ENCODE measurements at places on chromosomes 6 and 20.

DNA sequence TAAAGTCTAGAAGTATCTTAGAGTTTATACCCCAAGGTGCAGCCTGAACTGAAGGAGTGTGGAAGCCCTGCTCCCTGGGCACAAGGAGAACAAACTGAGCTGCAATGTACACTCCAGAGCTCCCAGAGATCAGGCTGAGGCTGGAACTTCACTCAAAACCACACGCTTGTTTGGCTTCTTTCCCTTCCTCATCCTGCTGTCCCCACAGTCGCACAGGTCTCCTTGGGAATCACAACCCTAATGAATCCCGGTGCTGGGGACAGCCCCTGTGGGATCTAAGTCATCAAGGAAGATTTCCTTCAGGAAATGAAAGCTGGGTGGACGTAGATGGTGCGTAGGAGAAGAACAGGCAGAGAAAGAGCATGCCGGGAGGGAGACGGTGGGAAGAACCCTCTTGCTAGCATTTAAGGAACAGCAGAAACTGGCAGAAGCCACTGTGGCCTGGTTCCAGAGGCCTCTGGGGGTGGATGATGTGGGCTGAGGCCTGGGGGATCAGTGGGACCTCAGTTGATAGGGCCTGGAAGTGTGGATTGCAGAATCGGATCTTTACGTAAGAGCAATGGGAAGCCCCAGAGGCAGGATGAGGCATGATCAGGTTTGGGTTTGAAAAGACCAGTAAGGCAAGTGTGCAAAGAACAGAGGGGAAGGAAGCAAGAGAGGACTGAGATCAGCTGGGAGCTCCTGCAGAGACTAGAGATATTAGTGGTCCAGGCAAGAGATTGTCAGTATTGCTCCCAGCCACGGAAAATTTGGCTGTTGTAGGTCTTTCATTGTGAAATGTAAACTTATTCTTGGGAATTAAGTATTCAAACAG is 21.4 kb downstream of the CYP24A1 start:
- DNase-seq, result no peak

- no peak for DNase-seq
Measured at GRCh38 chr6:27241443-27241842, 6.1 kb upstream of the PRSS16 start.

DNA sequence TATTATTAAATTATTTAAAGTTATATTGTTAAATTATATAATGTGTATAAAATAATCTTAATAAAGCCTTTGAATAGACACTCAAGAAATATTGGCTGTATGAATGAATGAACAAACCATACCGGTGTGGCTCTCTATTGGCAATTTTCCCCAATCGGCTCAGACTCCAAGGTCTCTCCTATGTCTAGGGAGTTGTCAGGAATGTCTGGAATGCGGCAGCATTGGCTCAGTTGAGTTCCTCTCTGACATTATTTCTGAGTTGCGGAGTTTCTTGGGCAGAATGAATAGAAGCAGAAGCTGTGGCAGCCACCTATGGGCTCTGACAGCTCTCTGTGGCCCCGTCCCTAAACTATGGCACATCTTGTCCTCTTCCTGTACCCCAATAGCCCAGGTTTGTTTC is 111.0 kb downstream of the SOBP start:
- DNase-seq, result peak; percentile 76

GRCh38 chr6:158131926-158132325 is 36.1 kb downstream of the SERAC1 start:
- peak; percentile 3 for DNase-seq

GRCh38 chr6:95364016-95364604 is 213.2 kb upstream of the MANEA start:
- DNase-seq, result no peak

DNA sequence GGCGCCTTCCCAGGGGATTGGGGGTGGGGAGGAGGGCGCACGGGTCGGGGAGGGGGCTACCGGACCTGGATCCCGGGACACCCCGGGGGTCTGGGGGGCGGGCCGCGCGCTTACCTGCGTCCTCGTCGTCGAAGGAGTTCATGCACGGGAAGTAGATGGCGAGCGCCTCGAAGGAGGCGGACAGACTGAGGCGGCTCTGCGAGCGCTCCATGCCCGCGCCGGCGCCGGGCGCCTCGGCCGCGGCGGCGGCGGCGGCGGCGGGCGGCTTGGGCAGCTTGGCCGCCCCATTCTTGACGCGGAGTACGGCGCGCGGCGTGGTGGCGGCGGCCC is 320 bp downstream of the RIMS4 start:
- DNase-seq, result no peak

DNA sequence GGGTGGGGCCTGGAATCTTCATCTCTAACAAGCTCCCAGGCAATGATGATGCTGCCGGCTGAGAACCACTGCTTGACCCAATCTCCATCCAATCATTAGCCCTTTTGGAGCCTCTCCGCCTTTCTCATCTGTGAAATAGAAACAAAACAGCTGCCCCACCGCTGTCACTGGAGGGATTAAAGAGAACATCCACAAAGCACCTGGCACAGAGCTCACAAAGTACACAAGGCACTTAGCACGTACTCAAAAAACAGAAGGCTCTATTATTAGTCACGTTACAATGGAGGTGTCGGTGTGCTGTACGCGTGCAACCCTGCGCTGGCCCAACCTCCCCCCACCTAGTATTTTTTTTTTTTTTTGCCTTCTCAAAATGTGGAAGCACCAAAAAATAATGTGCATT is 213.5 kb upstream of the ARID1B start:
- no peak for DNase-seq

DNA sequence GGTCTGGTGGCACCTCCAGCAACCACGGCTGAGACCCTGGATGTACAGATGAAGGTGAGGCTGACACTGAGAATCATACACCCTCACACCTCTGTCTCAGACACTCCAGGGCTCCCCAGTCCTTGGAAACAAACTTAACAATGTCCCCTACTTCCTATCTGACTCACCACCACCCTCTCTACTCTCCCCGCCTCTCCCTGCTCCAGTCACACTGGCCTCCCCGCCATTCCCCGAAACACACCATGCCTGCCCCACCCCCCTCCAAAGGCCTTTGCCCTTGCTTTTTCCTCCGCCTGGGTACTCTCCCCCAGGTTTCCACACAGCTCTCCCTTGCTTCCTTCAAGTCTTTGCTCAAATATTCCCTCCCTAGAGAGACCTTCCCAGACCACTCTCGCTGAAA is 16.3 kb downstream of the BPI start:
- no peak for DNase-seq

DNA sequence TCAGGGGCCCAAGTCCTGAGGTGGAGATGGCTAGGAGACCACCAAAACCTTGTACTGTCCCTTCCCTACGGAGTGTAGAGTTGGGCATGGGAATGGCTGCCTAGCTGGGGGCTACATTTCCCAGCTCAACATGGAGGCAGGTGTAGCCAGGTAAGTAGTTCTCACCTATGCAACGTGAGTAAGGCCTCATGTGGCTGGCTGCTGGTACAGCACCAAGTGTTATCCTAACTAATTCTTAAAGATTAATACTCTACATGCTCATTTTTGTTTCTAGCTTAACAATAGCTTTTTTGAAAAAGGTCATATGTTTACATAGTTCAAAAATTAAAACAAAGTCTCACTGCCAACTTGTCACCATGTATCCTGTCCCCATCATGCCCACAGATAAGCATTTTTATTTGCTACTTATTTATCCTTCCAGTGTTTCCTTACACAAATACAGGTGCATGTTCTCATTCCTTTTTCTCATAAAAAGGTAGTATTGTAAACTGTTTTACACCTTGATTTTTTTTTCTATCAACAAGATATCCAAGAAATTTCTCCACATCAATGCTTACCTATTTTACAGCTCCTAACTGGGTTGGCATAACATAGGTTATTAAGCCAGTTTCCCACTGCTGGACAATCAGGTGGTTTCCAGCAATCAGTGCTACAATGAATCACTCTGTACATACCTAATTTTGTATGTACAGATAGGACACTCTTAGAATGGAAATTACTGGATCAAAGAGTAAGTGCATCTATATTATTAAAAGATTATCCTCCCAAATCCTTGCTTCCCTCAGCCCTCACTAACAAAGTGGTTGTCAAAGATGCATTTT is 25.5 kb downstream of the ABHD12 start:
- no peak for DNase-seq

DNA sequence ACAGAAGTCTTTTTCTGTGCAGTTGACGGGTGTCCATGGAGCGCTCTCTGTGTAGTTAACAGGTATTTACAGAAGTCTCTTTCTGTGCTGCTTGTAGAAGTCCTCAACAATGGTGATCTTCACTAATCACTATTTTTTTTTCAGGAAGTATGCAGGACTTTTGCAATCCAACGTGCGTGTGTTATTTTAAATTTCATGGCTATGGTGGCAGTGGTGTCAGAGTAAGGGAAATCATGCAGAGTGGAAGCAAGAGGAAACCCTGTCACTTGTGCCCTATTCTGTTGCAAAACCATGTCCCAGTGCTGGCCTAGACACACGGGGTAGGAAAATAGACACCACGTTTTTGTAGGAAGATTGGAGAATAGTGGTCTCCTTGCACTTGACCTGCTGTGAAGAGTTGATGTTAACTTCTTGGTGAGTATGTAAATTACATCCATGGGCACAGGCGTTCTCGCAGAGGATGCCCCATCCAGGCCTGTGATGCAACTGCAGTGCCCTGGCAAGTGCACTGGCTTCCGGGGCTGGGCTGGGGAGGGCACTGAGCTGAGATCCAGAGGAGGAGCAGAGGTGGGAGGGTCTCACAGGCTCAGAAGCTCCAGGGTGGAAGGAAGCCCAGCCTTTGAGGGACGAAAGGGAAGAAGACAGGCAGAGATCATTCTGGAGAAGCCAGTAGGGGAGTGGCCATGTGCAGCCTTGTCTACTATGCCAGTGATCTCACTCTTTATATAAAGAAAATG is 146.5 kb downstream of the SYCP2 start:
- DNase-seq, result no peak

GRCh38 chr20:37342231-37343177 is 3.4 kb upstream of the SRC start:
- DNase-seq, result no peak

- no peak for DNase-seq
Measured at GRCh38 chr20:17650301-17651128, 31.5 kb downstream of the RRBP1 start.

DNA sequence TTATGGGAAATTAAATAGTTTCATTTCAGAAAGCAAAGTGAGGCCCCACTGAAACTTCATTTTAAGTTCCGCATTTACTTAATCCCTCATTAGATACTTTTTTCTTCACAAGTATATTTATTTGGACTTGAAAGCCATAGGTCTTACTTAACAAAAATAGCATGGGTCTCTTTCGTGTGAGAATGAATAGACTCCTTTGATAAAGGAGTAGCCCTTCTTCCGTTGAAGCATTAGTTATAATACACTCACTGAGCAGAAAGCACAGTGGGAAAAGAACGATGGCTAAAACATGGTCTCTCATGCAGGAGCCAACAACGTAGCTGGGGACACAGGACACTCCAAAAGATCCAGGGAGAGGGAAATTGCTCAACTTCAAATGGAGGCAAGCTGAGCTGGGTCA is 130.4 kb downstream of the SLC23A2 start:
- no peak for DNase-seq

DNA sequence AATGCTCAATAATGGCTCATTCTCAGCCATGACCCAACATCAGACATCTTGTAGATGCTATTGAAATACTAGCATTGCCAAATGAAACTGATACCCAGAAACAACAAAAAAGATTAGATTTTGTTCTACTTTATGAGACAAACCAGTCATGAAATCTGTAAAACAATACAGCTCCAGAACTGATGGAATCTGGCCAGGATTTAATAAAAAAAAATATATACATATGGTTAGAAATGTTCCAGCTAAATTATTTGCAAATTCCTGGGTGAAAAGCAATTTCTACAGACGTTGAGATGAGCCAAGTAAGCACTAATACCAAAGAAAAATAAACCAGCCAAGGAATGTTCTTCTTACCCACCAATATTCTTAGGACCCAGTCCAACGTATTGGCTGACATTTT is 201.3 kb downstream of the EPHA7 start:
- DNase-seq, result no peak

- no peak for DNase-seq
Measured at GRCh38 chr6:45299096-45299581, 29.0 kb upstream of the RUNX2 start.

DNA sequence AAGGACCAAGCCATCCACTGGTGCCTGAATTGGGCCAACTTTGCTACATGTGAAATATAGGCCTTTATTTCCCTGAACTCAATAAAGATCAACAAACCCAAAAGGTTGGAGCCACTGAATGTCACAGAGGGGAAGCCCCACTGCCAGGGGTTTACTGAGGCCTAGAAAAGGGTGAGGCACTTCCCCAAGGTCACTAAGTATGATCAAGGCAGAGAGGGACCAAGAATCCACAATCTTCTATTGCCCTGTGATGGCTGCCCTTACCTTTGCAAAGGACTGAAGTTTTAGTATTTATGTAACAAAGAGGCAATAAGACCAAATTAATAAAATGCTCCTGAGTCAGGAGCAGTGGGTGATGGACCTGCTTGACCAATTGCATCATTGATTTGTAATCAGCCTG is 18.0 kb downstream of the TREM1 start:
- no peak for DNase-seq

GRCh38 chr6:95091823-95092436 is 485.4 kb upstream of the MANEA start:
- peak; percentile 37 for DNase-seq

- DNase-seq, result no peak
Measured at GRCh38 chr6:71403422-71404134, 115.0 kb downstream of the OGFRL1 start.

GRCh38 chr6:81891874-81892273 is 139.4 kb upstream of the TENT5A start:
- no peak for DNase-seq

GRCh38 chr20:44970243-44970757 is 4.0 kb downstream of the STK4 start:
- no peak for DNase-seq

DNA sequence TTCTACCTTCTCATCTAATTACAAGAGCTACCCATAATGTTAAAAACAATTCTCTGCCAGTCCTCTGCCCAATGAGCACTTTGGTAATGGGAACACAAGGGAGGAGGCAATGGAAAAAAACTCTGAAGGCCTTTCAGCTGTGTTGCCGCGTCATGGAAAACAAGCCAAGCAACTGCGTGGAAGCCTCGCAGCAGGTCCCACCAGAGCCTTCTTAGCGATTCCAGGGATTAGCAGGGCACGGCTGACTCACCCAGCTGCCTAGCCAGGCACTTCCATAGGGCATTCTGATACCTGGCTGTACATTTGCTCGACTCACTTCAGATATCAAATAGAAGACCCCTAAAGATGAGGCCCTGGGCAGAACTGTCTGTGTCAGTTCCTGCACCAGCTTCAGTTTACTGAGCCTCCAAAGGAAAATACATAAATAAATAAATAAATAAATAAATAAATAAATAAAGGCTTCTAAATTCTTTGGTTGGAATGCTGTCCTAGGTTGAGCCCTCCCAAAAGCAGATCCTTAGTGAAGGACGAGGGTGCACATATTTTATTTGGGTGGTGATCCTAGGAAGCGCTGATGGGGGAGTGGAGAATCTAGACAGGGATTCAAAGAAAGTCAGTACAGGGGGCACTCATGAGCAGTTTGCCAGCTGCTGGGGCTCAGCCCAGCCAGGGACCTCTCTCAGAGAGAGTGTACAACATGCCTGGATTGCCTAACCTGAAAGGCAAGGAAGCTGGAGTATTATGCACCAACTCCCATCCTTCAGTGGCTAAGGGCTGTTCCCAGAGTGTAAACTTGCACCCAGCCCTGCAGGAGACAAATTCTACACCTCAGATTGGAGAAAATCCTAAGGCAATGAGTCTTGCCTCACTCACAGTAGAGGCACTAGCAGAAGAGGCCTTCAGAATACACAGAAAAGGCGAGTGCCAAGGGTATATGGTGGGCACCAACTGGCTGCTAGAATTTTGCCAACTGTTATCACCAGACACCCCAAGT is 18.2 kb downstream of the SNAP25 start:
- DNase-seq, result no peak
